ENCODE measurements at places on chromosomes 16 and 17. TPM values are rescaled to one million over a fixed set of nuclear protein-coding genes. Genes with fewer than 3 reads are reported as not detected.

DNA sequence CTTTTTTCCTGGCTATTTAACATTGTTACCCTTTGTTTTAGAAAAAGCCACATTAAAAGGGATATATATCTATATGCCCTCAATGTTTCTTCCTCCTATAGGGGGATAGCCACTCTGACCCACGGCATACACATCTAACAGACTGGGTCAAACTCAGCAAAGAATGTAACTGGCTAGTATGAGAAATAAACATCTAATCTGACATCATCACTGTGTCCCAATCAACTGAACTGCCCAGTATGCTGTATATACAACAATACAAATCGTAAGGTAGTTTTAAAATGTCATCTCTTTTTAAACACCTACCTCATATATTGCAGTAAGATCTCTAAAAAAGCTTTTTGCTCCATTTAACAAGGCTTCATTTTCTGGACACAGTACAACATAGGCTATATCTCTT lies 39.9 kb upstream of the INTS2 start:
- no peaks in the 10 kb centered on the region for H3K4me1 ChIP-seq
- no peaks in the 10 kb centered on the region for H3K27me3 ChIP-seq
- H3K27ac ChIP-seq = no peak overlapping the region
- H3K36me3 ChIP-seq = peaks cover 94% of the 10 kb centered on the region
- H3K4me3 ChIP-seq = no peak overlapping the region

- no peaks in the 10 kb centered on the region for H3K36me3 ChIP-seq
- H3K27me3 ChIP-seq = peaks cover 5% of the 10 kb centered on the region
- peak within 1 kb of the TSS; percentile 17 for H3K27ac ChIP-seq
- no peak within 1 kb of the TSS for H3K4me3 ChIP-seq
- H3K4me1 ChIP-seq = peaks cover 6% of the 10 kb centered on the region
- DNase-seq = no peak
Measured at GRCh38 chr17:7079581-7080455, at the start of gene CLEC10A. Gene CLEC10A, minus strand, starts transcription at chr17:7080251. Its CDS starts 1,439 bp downstream, at chr17:7078812.

DNA sequence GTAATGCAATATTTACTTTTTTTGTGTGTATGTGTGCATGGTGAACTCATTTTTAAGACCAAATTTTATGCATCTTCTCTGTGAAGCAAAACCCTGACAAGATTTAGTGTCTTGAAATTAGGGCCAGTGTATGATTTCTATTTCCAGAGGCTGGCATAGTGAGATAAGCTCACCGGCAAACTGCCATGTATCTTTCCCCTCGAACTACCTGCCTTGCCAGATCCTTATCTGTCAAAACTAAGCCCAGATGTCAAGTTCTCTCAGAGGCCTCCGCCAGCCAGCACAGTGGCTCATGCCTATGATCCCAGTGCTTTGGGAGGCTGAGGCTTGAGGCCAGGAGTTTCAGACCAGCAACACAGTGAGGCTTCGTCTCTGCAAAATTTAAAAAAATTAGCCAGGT lies 10.0 kb downstream of the USP32 start:
- no peaks in the 10 kb centered on the region for H3K36me3 ChIP-seq
- H3K4me3 ChIP-seq = no peak overlapping the region
- no peaks in the 10 kb centered on the region for H3K27me3 ChIP-seq

- H3K36me3 ChIP-seq = no peaks in the 10 kb centered on the region
- no peaks in the 10 kb centered on the region for H3K4me1 ChIP-seq
- no peak for DNase-seq
- H3K27me3 ChIP-seq = no peaks in the 10 kb centered on the region
Measured at GRCh38 chr17:11880714-11881113, 116.6 kb downstream of the ZNF18 start.

- peaks cover 10% of the 10 kb centered on the region for H3K4me1 ChIP-seq
- DNase-seq = no peak
- no peak overlapping the region for H3K4me3 ChIP-seq
- no peaks in the 10 kb centered on the region for H3K27me3 ChIP-seq
Measured at GRCh38 chr17:65169691-65170090, 32.5 kb downstream of the RGS9 start.

DNA sequence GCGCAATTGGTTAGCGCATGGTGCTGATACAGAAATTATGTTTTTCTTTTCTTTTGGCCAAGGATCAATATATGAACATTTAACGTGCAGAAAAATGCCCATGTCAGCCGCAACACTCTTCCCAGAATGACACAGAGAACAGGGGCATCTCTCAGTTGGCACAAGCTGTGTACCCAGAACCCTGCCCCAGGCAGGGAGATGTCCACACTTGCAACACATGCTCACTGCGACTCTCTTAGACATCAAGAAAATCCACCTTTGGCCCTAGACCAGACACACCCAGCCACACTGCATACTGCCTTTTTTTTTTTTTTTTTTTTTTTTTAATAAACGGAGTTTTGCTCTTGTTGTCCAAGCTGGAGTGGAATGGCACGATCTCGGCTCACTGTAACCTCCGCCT lies 17.0 kb downstream of the PITPNA start:
- H3K27me3 ChIP-seq = no peaks in the 10 kb centered on the region
- H3K36me3 ChIP-seq = peaks cover 100% of the 10 kb centered on the region
- no peak overlapping the region for H3K27ac ChIP-seq
- H3K4me1 ChIP-seq = no peaks in the 10 kb centered on the region
- no peak for DNase-seq

GPRC5C gene
- 141 TPM for total RNA-seq

CCL5 gene
- not detected for total RNA-seq

Measured in stomach (tissue), 19 donors.